ENCODE measurements at places on chromosomes 1 and 21.

GRCh38 chr21:43659136-43660000, at the start of the genes HSF2BP and RRP1B:
Gene HSF2BP (minus strand): TSS chr21:43659488. CDS start chr21:43658096, 1,392 bp downstream.
Gene RRP1B (plus strand): TSS chr21:43659560. CDS start chr21:43659665, 105 bp downstream.
- DNase-seq: peak; percentile 72

GRCh38 chr1:37033355-37034101, 787 bp downstream of the GRIK3 start:
- DNase-seq: no peak

DNA sequence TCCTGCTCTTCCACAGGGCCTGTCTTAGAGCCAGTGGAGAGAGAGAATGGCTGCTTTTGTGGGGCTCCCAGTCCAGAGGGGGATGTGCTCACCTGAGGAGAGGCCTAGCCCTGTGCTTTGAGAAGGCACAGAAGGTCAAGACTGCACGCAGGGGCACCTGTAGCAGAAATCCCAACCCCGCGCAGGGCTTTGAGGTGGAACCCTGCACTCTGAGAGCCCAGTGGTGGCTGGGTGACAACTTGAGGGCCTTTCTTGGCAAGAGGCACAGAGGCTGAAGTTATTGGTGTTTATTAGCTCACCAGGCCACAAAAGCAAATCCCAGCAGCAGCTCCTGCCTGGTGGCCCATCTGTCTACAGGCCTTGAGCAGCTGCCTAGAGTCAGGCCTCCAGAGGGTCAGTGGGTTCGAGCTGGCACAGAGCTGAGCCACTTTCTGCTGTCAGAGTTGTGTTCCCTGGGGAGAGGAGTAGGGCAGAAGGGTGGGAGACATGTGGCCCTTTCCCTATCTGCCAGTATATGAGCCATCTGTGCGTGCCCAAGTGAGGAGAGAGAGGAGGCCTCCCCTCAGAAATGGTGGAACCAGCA, 31.4 kb downstream of the SZRD1 start:
- no peak for DNase-seq

DNA sequence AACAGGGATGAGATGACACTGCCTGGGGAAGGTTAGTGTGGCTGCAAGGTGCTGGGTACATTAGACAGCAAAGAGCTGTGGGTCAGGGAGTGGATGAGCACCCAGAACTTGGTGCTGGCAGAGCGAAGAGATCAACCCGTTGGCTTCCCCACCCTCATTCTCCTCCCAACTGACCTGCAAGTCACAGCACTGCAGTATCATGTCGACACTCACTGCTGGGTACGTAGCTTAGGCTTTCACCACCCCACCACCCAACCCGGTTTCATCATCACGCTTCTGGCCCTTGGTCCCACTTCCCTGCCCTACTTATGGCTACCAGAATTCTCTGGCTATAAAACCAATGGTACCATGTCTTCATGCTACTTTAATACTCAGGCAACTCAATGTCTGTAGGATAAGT, 73.6 kb upstream of the LYST start:
- no peak for DNase-seq

DNA sequence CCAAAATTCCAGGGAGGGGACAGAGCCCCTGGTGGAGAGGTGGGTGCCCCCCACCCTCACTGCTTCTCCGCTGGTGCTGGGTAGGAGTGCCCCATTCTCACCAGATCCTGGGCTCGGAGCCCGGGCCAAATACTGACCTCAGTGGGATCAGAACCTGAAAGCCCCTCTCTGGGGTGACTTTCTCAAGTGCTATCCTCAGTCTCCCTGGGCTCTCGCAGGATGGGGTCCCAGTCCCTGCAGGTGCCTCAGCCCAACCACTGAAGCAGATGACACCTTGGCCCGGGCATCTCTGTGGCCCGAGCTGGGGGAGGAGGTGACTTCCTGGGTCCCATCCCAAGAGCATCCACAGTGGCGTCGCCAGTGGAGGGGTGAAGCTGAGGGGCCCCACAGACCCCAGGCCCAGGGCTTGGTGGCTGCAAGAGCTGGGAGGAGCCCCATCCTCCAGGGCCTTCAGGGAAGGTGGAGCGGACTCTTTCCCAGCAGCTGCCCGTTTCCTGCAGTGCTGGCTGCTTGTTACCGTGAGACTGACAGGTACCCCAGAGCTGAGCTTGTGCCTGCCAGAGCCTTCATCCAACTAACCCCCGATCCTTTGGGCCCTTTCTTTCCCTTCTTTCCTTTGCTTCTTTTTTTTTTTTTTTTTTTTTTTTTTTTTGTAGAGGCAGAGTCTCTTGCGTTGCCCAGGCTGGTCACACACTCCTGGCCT, 3.9 kb upstream of the FNDC10 start:
- DNase-seq: no peak

- no peak for DNase-seq
Observed at GRCh38 chr1:29197590-29197924, 15.9 kb upstream of the SRSF4 start.

- no peak for DNase-seq
Observed at GRCh38 chr1:62361431-62361830, 42.2 kb upstream of the KANK4 start.
